Lung (tissue), 17 donors: ENCODE measurements at places on chromosomes 6 and 20.

DNA sequence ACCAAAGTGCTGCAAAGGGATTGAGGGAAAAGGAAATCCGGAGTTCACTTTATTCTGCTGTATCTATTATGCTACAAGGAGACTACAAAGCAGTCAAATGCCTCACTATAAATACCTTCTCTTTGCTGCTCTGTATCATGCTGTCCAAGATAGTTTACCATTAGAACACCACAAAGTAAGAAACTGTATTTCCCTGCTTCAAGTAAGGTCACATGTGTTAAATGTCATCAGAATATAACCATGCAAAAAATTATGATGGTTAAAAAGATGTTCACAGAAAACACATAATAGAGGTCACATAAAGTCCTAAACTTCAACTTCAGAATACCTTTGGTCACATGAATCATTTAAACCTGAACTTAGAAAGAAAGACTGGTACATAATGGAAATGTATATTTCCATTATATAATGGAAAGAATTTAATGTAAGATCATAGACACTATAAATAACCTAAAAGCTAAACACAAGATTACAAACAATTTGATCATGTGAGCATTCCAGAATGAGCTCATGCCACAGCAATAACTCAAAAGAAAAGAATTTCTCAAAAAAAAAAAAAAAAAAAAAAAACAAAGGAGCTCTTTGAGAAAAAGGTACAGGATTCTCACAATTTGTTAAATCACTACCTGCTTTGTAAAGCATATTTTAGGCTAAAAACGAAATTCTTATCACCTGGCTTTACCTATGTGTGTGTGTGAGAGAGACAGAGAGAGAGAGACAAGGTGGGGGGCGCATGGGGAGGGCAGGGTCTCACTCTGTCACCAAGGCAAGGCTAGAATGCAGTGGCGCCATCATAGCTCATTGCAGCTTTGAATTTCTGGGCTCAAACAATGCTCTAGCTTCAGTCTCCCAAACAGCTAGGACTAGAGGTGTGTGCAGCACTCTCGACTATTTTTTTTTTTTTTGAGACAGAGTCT lies 58.7 kb downstream of the KIF13A start:
- peak; percentile 37 for DNase-seq

DNA sequence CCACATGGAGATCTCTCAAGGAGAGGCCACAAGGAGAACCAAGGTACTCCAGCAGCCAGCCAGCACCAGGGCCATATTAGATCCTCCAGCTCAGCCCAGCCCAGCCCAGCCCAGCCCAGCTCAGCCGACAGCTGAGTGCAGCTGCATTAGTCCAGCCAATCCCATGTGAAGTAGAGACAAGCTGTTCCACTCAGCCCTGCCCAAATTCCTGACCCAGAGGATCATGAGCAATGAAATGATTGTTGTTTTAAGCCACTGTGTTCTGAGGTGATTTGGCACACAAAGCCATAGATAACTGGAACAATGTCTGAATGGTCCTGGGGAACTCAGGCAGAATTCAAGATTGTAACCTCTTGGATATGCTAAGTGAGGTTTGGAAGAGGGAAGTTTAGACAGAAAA lies 59.5 kb upstream of the BMP2 start:
- peak; percentile 66 for DNase-seq

DNA sequence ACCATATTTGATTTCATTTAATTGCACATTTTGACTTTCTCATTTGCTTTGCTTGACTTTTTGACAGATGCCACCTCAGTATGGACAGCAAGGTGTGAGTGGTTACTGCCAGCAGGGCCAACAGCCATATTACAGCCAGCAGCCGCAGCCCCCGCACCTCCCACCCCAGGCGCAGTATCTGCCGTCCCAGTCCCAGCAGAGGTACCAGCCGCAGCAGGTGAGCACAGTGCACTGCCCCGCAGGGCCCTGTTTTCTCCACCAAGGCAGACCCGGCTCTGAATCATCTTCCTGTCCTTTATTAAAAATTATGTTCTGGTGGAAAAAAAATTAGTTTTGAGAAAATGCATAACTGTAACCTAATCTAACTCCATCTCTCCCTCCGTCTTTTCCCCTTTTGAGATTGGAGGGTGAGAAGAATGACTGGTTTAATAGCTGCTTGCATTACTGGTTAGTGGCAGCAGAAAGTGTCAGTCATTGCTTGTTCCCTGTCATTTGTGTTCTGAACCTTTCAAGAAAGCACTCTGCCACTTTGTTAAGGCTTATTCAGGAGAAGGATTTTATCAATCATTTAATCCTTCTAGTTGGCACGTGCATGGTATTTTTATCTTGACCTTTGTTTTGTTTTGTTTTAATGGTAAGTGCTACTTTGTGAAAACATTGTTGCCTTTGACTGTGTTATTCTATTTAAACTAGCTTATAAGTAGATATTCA lies 124.3 kb downstream of the ARID1B start:
- DNase-seq = no peak

DNA sequence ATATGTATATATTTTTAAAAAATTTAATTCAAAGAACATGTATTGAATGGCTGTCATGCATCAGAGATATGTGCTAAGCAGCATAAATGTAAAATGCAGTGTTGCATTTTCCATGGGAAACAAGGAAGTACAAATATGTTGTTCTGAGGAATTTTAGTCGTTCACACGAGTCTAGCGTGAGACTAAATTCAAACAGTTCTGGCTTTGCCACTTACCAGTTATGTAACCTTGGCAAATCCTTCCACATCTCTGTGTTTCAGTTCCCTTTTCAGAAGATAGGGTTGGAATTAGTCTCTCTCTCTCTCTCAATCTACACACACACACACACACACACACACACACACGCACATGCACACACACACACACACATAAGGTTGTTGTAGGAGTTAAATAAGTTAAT lies 305.4 kb downstream of the UTRN start:
- no peak for DNase-seq

GRCh38 chr6:118980063-118980462 lies 45.1 kb upstream of the MCM9 start:
- peak; percentile 88 for DNase-seq

DNA sequence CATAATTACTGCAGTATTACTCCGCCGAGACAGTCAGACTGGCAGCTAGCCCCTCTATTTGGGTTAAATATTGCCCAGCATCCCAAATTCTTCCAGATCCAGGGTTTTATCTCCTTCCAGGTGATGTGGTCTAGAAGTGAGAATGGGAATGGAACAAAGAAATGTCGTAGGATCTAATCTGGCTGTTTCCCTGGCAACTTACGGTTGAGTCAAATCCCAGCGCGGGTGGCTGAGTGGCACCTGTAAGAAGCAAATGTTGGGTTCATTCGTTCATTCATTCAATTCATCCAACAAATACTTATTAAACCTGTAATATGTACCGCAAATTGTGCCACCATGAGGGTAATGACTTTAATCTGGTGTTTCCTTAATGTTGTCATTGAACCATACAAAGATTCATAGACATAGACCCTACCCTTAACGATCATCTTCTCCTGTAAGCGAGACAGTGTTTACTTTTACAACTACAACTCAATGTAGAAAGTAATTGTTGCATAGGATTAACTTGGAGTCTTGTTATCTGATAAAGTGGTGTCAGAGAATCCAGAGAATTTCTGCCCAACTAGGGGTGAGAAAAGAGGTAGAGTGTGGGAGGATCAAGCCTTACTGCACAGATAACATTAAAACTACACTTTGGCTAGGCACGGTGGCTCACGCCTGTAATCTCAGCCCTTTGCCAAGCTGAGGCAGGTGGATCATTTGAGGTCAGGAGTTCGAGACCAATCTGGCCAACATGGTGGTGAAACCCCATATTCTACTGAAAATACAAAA lies 91.3 kb upstream of the ADGRF1 start:
- no peak for DNase-seq

- DNase-seq = no peak
Observed at GRCh38 chr6:168636147-168637004, 195.4 kb downstream of the SMOC2 start.

- DNase-seq = peak; percentile 6
Observed at GRCh38 chr6:52135217-52135616, 47.8 kb upstream of the PKHD1 start.

DNA sequence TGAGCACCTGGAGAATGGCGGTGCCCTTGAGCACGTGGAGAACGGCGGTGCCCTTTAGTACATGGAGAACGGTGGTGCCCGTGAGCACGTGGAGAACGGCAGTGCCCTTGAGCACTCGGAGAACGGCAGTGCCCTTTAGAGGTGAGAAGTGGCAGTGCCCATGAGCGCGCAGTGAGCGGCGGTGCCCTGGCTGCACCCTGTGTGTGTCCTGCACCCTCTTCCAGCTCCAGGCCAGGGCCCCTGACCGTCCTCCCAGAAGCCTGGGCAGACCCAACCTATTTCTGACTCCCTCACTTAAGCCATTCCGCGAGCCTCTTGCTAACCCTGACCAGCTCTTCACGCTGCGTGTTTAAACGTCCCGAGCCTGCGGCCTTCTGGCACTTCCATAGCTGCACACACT lies 151.3 kb downstream of the DLL1 start:
- DNase-seq = no peak

GRCh38 chr6:155654474-155654873 lies 198.8 kb upstream of the NOX3 start:
- DNase-seq = no peak

- no peak for DNase-seq
Observed at GRCh38 chr6:3206339-3207015, 21.0 kb downstream of the TUBB2B start.

GRCh38 chr20:53148771-53149147 lies 176.6 kb downstream of the TSHZ2 start:
- DNase-seq = no peak

DNA sequence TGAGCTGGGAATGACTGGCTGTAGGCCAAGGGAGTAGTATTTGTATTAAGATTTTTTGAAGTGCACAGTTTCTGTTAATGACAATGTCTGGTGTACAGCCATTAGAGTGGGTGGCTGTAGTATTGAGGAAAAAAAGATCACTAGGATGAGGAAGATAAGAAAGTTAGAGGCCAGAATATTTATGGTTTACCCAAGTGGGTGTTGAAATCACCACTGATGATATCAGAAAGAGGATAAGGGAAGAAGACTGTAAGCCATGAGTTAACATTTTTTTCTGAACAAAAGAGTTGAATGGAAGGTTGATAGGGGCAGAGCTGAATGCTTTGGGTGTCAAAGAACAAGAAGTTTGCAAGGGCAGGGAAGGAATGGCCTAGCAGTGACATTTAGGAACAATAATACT lies 104.7 kb downstream of the PRDM13 start:
- DNase-seq = no peak

DNA sequence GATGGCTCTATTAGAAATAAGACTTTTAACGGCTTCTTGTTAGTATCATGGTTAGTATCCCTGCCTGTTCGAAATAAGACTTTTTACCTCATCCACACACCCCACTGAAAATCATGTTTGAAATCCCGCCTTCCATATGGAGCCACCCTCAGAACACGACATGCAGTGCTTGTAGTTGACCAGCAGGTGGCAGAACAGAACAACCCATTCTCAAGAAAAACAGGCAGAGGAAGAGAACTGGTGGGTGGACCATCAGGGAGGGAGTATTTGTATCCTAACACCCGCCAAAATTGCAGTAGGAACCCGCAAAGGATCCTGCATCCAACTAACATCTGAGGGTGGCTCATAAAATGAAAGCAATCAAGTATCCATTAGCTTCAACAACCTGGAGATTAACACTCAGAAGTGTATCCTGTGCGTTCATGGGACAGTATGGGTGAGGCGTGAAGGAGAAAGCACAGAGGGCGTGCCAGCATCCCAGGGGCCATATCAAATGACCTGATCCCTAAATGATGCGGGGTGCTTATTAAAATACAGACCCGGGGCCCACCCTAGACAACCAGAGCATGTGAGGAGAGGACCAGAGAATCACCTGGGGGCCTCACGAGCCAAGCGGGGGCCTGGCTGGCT lies 89.6 kb upstream of the NHSL1 start:
- peak; percentile 75 for DNase-seq

GRCh38 chr6:15622045-15622740 lies 40.6 kb downstream of the DTNBP1 start:
- no peak for DNase-seq

- DNase-seq = no peak
Observed at GRCh38 chr6:38354037-38354381, 285.7 kb downstream of the BTBD9 start.

DNA sequence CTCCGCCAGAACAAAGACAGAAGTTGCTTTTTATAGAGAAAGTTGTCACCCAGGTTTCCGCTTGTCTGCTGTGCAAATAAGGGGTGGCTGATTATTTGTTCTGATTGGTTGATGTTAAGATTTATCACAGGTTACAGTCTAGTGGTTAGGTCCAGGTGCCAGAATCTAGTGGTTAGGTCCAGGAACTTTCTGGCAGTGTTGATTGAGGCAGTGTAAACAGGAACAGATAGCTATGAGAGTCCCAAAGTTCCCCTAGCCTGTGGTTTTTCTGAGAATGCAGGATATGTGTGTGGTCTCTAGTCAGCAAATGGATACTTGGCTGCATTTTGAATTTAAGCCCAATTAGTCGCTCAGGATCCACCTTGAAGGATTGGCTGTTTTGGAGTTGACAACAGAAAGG lies 148.0 kb downstream of the TMEM200A start:
- peak; percentile 21 for DNase-seq

DNA sequence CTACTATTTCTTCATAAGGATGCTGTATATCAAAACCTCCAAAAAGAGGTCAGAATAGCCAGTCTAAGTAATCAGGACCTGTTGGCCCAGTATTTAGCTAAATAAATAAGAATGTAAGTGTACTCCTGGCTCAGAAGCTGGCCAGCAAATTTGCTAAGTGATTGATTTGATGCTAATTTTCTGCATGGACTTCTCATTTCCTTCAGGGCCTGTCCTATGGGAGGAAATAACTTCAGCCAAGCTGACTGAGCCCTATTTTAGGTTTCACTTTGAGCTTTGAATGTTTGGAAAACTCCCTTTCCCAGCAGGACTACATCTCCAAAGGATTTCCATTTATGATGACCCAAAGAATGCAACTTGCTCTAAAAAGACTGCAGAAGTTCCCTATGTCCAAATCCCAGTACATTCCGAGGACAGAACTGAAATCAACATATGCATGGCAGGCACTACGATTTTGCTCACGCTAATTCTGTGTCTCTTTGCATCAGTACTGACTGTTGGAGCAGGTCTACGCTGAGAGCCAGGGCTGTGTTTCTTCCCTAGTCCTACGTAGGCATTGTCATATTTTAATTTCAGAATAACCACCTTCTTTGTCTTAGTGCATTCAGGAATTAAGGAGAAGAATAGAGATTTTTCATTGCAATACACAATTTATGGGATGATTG lies 441.4 kb upstream of the PLCB4 start:
- DNase-seq = peak; percentile 23

GRCh38 chr6:15200087-15200486 lies 45.8 kb upstream of the JARID2 start:
- no peak for DNase-seq

DNA sequence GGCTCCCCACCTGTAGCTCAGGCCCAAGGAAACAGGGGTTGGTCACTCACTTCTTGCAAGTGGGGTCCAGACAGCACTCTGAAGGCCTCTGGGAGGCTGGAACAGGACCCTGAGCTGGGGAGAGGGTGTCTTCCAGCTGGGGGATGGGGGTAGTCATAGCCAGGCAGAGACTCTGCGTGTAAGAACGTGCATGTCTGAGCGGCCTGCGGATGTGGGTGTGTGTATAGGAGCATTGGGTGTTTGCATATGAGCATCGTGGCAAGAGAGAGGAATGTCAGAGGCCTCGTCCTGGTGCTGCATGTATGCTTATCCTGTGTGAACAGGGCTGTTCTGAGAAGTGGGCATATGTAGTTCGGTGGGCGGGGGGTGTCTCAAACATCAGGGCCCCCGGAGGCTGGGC lies 12.1 kb downstream of the BPIFB3 start:
- no peak for DNase-seq
